ENCODE measurements at places on chromosomes 4 and X.

GRCh38 chrX:46628460-46629371 lies 55.2 kb downstream of the CHST7 start:
- peak; percentile 19 for DNase-seq

- DNase-seq, result no peak
Measured at GRCh38 chr4:185341841-185342240, 53.9 kb downstream of the LRP2BP start.

- DNase-seq, result no peak
Measured at GRCh38 chrX:13401724-13402123, 81.9 kb upstream of the ATXN3L start.

DNA sequence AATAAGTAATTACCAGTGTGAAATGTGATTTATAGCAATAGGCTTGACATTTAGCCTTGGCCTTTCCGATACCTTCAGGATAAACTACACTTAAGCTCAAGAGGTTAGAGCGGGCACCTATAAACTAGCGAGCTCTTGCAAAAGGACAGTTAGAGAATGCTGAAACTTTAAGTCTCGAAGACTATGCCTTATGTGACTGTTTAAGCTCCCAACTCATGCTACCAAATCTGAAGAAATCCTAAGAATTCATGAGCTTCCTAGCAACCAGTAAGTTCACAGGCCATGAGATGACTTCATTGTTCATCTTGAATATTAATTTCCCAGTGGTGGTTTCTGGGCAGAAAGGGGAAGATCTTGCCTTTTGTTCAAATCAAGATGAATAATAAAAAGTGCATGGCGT lies 4.7 kb downstream of the STOX2 start:
- no peak for DNase-seq

DNA sequence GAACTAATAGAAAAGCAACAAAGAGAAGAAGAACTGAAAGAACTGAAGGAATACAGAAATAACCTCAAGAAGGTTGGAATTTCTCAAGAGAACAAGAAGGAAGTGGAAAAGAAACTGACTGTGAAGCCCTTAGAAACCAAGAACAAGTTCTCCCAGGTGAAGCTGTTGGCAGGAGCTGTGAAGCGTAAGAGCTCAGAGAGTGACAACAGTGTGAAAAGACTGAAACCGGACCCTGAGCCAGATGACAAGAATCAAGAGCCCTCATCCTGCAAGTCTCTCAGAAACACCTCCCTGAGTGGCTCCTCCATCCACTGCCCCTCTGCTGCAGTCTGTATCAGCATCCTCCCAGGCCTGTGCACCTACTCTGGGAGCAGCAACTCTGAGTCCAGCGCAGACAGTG lies 8.4 kb upstream of the FHDC1 start:
- DNase-seq, result no peak

- no peak for DNase-seq
Measured at GRCh38 chrX:22128961-22129360, 96.8 kb downstream of the PHEX start.
